Activated CD4-positive, alpha-beta T cell treated with anti-CD3 and anti-CD28 coated beads for 4 hours (primary cell): ENCODE measurements at places on chromosomes 16 and 17.

DNA sequence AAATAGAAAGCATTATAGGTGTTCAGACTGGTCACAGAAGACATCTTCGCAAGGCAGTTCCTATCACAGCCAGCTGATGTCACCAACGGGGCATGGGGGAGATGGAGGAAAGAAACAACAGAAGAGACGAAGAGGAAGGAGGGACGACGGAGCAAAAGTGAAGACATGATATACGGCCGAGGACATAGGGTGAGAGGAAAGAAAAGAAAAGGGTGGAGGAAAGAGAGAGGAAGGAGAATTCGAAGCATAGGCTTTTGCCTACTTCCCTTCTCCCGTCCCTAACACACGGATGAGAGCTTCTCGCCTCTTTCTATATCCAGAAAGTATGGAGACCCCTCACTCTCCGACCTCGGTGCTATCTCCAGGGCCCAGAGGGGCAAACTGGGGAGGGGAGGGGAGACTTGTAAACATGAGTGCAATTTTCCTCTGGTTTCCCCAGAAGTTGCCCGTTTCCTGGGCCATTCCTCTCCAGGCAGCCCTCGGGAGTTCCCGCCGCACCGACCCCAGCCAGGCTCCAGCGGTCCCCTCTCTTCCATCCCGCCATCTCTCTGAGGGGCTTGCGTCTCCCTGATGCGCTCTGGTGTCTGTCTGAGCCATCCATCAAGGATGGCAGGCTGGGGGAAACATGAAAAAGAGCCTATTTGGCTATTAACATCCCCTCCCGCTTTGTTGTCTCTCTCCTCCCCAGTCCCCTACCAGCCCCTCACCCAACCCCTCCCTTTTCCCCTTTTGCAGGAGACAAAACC lies 26.0 kb downstream of the COPZ2 start:
- peak; percentile 35 for DNase-seq

- no peak for DNase-seq
Observed at GRCh38 chr17:73641826-73642600, 2.2 kb downstream of the SDK2 start.

GRCh38 chr16:57999971-58000705 lies at the start of gene ZNF319:
Gene ZNF319 (minus strand): TSS chr16:58000672. CDS start chr16:57998265, 2,407 bp downstream.
- DNase-seq = no peak

DNA sequence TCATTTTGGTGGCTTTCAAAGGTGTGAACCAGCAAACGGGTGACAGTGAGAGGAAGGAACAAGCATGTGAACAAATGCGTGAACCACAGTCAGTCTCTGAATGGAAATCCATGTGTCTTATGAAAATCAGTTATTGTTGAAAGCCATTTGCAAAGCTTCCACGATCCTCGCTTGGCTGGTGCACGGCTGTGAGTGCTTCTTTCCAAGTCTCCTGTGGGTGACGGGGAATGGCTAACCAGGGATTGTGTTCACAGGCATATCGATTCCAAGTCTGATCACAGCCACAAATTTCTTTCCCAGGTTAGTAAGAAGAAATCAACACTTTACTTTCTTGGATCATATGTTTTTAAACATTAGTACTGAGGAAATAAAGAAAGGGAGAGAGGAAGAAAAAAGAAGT lies 556.9 kb upstream of the RBFOX1 start:
- DNase-seq = no peak

GRCh38 chr17:41538565-41538991 lies 10.5 kb upstream of the KRT19 start:
- DNase-seq = no peak

- DNase-seq = no peak
Observed at GRCh38 chr16:66886914-66887313, 6.6 kb downstream of the PDP2 start.

DNA sequence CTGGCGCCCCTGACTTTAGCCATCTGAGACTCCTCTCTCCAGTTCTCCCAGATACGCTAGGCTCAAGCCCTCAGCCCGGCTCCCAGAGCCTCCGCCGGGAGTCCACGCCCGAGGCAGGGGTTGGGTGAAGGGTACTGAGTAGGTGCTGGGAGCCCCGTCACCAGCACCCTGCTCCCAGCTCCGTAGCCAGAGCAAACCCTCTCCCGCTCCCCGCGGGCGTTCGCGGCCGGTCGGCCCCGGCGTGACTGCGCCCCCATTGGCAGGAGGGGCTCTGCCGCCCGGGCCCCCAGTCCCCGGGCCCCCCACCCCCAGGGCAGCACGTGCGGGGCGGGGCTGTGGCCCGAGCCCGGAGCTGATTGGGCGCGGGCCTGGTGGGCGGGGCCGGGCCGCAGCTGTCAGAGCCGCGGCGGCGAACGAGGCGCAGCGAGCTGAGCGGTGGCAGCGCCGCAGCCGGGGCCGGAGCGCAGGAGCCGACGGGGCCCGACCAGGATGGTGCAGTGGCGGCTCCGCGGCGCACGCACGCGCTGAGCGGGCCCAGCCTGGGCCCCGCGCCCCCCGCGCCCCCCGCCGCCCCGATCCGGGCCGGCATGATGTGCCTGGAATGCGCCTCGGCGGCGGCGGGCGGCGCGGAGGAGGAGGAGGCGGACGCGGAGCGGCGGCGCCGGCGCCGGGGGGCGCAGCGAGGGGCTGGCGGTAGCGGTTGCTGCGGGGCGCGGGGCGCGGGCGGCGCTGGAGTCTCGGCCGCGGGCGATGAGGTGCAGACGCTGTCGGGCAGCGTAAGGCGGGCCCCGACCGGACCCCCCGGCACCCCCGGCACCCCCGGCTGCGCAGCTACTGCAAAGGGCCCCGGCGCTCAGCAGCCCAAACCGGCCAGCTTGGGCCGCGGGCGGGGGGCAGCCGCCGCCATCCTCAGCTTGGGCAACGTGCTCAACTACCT lies at the start of gene SPNS2:
SPNS2 (plus strand) TSS at position 421 of the 937 bp plus-strand sequence; CDS start at position 588, 167 bp downstream.
- DNase-seq = peak; percentile 63

- DNase-seq = no peak
Observed at GRCh38 chr17:12316021-12316420, 295.3 kb downstream of the MAP2K4 start.

DNA sequence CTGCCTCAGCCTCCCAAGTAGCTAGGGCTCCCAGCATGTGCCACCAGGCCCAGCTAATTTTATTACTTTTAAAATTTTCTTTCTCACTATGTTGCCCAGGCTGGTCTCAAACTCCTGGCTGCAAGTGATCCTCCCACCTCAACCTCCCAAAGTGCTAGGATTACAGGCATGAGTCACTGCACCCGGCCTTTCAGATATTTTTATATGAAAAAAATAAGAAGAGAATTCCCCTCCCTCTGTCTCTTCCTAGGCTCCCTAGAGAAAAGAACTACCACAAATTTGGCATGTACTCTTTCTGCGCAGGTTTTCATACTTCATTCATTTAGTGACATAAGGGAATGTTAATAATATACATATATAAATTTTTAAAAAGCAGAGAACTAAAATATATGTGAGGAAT lies 21.7 kb upstream of the SMURF2 start:
- no peak for DNase-seq

GRCh38 chr16:324451-325334 lies 27.8 kb downstream of the AXIN1 start:
- DNase-seq = peak; percentile 53

- no peak for DNase-seq
Observed at GRCh38 chr16:1557074-1557473, 23.6 kb downstream of the TMEM204 start.

GRCh38 chr17:64470625-64471024 lies 21.7 kb downstream of the MILR1 start:
- no peak for DNase-seq

DNA sequence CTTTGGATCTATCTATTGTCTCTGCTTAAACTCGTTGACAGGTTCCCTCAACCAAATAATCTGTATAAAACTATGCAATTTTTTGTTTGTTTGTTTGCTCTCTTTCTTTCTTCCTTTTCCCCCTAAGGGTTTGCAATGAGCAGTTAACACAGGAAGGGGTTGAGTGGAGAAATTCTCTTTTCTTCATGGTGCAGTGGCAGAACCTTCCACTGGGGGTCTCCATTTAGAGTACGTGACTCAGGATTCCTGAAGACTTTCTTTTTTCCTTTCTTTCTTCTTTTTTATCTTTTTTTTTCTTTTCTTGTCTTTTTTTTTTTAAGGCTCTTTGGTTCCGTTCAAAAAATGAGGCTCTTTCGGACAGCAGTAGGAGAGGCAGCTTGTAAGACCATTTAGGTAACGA lies 19.5 kb upstream of the RBFOX1 start:
- DNase-seq = no peak
